Activated CD8-positive, alpha-beta memory T cell treated with anti-CD3 and anti-CD28 coated beads for 36 hours (primary cell): ENCODE measurements at places on chromosomes 7 and 10. TPM values are rescaled to one million over a fixed set of nuclear protein-coding genes. Genes with fewer than 3 reads are reported as not detected.

Gene SH2D4B
- 0.11 TPM for total RNA-seq

Gene PHKG1
- 1.3 TPM for total RNA-seq

Gene SPDYE5
- total RNA-seq = not detected

Gene CLDN12
- total RNA-seq = 5.1 TPM

Gene IGF2BP3
- total RNA-seq = 0.04 TPM

Gene SYT15B
- total RNA-seq = 0.15 TPM

Gene DLX6
- total RNA-seq = not detected

Gene SPDYE9
- total RNA-seq = not detected

Gene FANK1
- 0.63 TPM for total RNA-seq

Gene FBXL15
- total RNA-seq = 13.2 TPM

Gene ACSM6
- total RNA-seq = not detected

Gene USP54
- 14.0 TPM for total RNA-seq

Gene SLC26A3
- not detected for total RNA-seq

Gene RSPH10B
- 0.48 TPM for total RNA-seq

Gene HTR7
- not detected for total RNA-seq

Gene NKX2-3
- not detected for total RNA-seq

Gene ZPBP
- total RNA-seq = 0.42 TPM

Gene OR2A5
- not detected for total RNA-seq

Gene GOLGA7B
- 0.40 TPM for total RNA-seq

Gene APBB1IP
- total RNA-seq = 55.0 TPM

Gene LLCFC1
- total RNA-seq = not detected

Gene ANKRD61
- total RNA-seq = 0.15 TPM

Gene INMT
- not detected for total RNA-seq

Gene FAM25C
- not detected for total RNA-seq

Gene CHAT
- total RNA-seq = not detected

Gene STOX1
- 0.34 TPM for total RNA-seq

Gene CNPY1
- total RNA-seq = not detected

Gene C7orf57
- total RNA-seq = 2.1 TPM

Gene TPST1
- total RNA-seq = 1.5 TPM

Gene WDR37
- total RNA-seq = 13.5 TPM

Gene BAIAP2L1
- 0.63 TPM for total RNA-seq

Gene PPP1R3A
- total RNA-seq = not detected

Gene STAMBPL1
- 24.5 TPM for total RNA-seq

Gene TDRD1
- 0.25 TPM for total RNA-seq

Gene TSPAN15
- total RNA-seq = 1.7 TPM

Gene ZNF804B
- not detected for total RNA-seq

Gene NXPH1
- total RNA-seq = not detected

Gene CYP26C1
- total RNA-seq = 0.06 TPM

Gene ENTPD1
- 8.5 TPM for total RNA-seq

Gene FRMD4A
- total RNA-seq = 5.2 TPM

Gene NUTM2A
- total RNA-seq = 0.67 TPM

Gene LRIT1
- not detected for total RNA-seq

Gene TUBAL3
- not detected for total RNA-seq

Gene HYAL4
- not detected for total RNA-seq

Gene PRSS1
- not detected for total RNA-seq

Gene OPN1SW
- total RNA-seq = not detected

Gene NPTX2
- total RNA-seq = 0.23 TPM

Gene OR2A42
- not detected for total RNA-seq

Gene SDK1
- 0.50 TPM for total RNA-seq

Gene HACD1
- 2.1 TPM for total RNA-seq

Gene EGR2
- 91.3 TPM for total RNA-seq

Gene NKX6-2
- total RNA-seq = not detected

Gene FAM131B
- 2.2 TPM for total RNA-seq

Gene MYO1G
- total RNA-seq = 316 TPM

Gene PLXDC2
- total RNA-seq = not detected

Gene MOGAT3
- total RNA-seq = not detected
